Activated CD4-positive, alpha-beta T cell treated with anti-CD3 and anti-CD28 coated beads for 1 hour (primary cell): ENCODE measurements at places on chromosomes 1 and 21.

DNA sequence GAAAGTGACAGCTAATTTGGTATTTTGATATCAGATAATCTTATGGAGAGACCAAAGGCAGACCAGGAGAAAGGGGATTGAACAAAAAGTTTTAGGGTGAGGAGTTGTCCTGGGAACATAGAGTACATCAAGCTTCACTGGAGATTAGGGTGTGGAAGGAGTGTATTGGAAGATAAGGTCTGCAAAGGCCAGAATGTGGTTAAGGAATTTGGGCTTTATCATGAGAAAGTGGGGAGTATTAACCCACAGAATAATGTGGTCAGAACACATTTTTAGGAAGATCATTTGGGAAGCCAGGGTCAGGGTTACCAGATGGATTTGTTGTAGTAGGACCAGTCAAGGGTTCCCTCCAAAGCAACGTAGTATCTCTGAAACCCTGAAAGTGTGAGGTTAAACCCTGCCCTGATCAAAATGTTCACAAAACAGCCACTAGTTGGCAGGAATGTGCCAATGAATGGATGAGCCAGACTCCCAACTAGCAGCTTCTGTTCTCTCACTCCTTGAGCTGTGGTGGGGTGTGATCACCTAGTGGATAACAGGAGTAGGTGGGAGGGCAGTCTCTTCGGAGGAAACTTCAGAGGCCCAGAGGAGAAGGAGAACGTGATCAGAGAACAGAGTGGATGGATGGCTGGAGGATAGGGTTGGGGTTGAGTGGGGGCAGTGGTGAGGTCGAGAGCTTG is 35.8 kb downstream of the SLC2A1 start:
- DNase-seq = no peak

- DNase-seq = no peak
Measured at GRCh38 chr1:199629624-199630023, 397.9 kb upstream of the NR5A2 start.

DNA sequence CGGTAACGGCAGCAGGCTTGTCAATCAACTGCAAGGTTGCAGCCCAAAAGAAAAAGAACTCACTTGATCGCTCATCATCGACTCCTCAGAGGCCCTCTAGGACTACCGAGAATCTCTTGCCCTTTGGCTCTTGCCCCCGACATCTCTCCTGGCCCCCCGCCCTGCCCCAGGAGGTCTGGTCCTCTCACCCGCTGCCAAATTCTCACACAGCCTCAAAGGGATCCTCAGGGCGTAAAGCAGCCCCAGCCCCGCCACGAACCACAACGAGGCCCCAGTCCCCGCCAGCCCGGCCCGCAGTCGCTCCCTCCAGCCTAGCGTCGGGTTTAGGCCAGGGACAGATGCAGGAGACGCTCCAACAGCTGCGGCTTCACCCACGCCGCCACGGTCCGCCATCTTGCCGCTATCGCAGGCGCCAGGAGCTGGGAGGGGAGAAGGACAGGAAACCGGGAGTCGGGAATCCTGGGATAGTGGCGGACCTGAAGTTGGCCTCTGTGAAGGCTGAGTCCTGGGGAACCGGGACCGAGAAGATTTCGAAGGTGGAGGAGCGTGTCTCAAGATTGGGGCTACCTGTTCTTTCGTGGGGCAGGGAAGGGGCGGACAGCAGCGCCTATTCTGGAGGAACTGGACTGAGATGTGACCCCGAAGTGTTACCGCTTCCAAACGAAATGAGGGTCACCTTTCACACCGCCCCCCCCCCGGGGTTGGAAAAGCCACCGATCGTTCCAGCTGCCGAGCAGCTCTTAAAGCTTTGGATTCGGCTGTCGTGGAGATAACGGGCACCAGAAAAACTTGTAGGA is at the start of gene ST7L:
Gene ST7L, minus strand, starts transcription at position 421 of the 797 bp plus-strand sequence. Its CDS starts 28 bp downstream, at position 393.
- peak; percentile 48 for DNase-seq

GRCh38 chr1:159743651-159744410 is 29.4 kb upstream of the CRP start:
- DNase-seq = no peak

GRCh38 chr1:62288224-62288623 is 31.0 kb downstream of the KANK4 start:
- DNase-seq = no peak

GRCh38 chr1:76770979-76771378 is 96.3 kb upstream of the ST6GALNAC5 start:
- no peak for DNase-seq

DNA sequence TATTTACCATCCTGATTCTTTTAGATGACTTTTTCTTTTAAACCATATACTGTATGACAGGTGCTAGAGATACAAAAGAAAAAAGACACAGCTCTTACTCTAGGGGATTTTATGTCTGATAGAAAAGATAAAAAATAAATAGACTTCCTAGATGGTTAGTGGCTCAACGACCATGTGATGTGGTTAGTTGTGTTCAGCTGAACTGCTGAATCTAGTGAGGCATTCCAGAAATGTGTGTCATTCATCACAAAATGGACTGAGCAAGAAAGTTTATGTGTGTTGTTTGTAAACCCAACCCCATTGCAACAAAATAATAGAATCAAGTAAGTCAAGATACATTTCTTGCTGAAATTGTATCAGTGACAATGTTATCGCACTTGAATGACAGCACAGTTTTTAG is 205.8 kb upstream of the LYPLAL1 start:
- DNase-seq = no peak

GRCh38 chr1:98133131-98133530 is 212.3 kb upstream of the DPYD start:
- no peak for DNase-seq

DNA sequence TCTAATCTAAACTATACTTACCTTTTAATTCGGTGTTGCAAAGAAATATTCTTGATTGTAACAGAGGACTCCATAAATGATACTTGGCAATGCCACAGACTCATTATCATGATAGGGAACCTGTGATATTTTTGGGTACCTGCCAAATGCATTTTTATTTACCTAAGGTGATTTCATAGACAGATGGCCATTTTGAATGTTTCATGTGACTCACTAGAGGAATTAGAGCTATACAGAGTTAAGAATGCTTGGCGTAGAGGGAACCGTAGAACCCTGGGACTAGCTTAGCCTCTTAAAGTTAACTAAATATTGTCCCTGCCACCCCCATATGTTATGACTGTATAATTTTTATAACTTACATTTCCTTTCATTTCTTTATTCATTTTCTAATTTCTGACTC is 136.1 kb downstream of the DISP1 start:
- no peak for DNase-seq

- DNase-seq = no peak
Measured at GRCh38 chr1:89905395-89906058, 84.7 kb downstream of the LRRC8D start.

GRCh38 chr1:89822999-89823628 is 2.3 kb downstream of the LRRC8D start:
- DNase-seq = no peak

DNA sequence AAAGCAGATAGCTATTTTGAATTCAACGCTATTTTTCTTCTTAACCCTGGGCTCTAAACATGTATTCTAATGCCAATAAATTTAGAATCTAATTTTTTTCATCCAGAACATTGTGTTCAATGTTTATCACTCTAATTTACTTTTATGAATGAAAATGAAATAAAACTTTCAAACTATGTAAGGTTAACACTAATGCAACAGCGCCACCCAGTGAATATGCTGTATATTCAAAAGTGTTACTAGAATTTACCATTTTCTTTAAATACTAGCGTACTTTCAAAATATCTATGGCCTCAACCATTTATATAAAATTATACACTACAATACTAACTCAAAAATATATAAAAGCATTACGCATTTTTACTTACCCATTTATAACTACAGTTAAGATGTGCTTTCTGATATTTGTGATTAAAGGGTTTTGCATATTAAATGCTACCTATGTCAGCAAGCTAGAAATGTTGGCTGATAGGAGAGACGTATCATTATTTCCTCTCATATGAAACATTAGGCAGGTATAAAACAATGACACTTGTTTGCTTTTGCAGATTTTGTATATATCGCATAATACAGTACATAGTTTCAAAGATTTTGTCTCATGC is 5.9 kb upstream of the NUF2 start:
- DNase-seq = no peak
